ENCODE measurements at places on chromosomes 16 and 17. TPM values are rescaled to one million over a fixed set of nuclear protein-coding genes. Genes with fewer than 3 reads are reported as not detected.

MARF1 gene
- total RNA-seq, result 86.3 TPM

RCVRN gene
- total RNA-seq, result not detected

TBC1D3B gene
- 8.1 TPM for total RNA-seq

KCNAB3 gene
- 11.0 TPM for total RNA-seq

ABCA9 gene
- not detected for total RNA-seq

ITGAX gene
- 3.2 TPM for total RNA-seq

CDC42EP4 gene
- total RNA-seq, result 3.0 TPM

ZP2 gene
- total RNA-seq, result not detected

COTL1 gene
- total RNA-seq, result 487 TPM

TP53TG3 gene
- total RNA-seq, result not detected

Measured in activated naive CD4-positive, alpha-beta T cell treated with anti-CD3 and anti-CD28 coated beads, Interleukin-2, amount 10 ng/mL, durations not matched to agents 5 hours and 36 hours (primary cell).